Activated effector memory CD4-positive, alpha-beta T cell treated with anti-CD3 and anti-CD28 coated beads, Interleukin-2, amount 50 U/mL, for 16 hours (primary cell): ENCODE measurements at places on chromosomes 11 and 22.

DNA sequence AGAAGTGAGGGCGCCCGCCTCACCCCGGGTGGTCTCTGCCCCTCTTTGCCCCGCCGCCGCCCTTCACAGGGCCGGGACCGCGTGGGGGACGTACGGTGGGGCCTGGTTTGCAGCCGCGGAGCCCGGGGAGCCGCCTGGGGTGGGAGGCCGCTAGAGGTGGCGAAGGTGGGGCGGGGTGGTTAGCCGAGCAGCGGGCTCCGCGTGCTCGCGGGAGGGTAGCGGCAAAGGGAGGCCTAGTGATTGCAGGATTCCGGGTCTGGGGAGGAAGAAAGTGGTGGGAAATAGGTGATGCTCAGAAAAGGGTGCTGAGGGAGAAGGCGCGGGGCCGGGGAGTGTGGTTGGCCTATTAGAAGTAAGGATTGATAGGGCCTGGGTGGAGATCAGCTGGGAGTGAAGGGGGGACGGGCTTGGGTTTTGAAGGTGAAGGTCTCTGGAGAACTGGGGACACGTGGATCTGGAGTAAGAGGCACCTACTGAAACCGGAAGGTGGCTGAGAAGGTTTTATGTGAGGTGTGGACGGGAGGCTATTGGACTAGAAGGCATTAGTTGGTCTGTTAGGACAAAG is 571 bp downstream of the FAR1 start:
- peak; percentile 84 for DNase-seq

GRCh38 chr11:62421996-62422395 is 3.2 kb downstream of the SCGB1A1 start:
- no peak for DNase-seq

- no peak for DNase-seq
These were observed 6.3 kb downstream of the RCOR2 start for GRCh38 chr11:63910675-63911074.

GRCh38 chr22:27197052-27197451 is 539.7 kb downstream of the MIAT start:
- no peak for DNase-seq

- DNase-seq = peak; percentile 70
These were observed 15.9 kb downstream of the RTN4RL2 start for GRCh38 chr11:57476047-57476756.

DNA sequence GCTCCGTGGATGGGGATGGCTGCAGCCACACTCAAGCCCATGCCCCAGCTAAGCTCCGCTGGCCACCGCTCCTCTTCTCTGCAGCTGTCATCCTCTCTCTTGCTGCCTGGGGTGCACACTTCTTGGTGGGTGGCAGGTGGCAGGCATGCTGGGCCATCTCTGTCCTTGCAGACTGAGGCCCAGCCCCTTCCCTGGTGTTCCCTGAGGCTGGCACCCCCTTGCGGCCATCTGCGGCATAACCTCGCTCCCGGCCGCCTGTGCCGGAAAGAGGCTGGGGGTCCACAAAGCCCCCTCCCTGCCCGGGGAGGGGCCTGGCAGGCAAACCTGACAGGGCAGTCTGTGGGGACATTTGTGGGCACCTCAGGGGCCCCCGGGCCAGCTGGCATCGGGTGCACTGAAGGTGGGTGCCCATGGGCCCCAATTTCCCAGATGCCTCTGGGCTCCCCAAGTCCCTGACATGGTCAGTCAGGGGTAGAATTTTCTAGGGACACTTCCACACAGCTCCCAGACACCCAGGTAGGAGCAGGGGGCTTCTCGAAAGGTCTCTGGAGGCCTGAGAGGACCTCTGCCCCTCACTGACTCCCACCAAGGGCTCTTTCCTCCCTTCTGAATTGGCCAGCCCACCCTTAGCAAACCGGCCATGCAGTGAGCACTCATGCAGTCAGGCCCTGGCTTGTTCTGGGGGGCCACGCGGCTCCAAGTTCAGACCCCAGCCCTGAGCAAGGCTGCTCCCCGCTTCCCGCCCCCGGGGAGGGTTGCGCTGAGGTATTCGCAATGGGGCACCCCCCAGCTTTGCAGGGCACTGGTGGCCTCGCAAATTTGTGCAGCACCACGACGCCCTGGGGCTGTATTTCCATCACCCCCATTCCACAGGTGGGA is 23.5 kb upstream of the TH start:
- peak; percentile 82 for DNase-seq

DNA sequence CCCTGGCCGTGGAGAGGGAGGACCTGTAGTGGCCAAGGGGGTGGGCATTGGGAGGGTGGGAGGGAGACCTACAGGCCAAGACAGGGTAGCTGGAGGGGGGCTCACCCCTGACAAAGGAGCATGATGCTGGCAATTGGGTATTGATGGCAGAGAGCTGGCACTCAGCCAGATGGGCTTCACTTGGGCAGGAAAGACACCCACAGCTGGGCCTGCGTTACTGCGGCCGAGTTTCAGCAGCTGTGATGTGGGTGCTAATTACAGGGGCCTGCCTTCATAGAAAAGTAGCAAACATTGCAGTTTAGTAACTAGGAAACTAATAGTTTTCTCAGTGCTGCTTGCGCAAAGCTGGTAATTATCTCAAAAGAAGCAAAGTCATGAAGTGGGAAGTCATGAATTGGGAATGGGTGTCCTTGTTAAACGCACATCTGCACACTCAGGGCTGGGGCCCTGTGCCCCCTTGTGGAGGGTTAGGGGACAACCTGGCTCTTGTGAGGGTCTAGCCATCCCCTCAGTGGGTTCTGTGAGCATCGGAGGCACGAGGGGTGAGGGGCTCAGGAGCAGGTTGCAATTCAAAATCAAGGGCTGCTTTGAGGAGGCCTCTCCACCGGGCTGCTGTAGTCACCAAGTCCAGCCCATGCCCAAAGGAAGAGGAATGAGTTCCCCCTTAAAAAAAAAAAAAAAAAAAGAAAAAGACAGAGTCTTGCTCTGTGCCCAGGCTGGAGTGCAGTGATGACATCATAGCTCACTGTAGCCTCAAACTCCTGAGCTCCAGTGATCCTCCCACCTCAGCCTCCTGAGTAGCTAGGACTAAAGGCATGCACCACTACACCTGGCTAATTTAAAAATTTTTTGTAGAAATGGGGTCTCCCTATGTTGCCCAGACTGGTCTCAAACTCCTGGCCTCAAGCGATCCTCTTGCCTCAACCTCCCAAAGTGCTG is 24.4 kb upstream of the TXNRD2 start:
- no peak for DNase-seq

- DNase-seq = no peak
These were observed 1156.6 kb downstream of the TBC1D22A start for GRCh38 chr22:47919001-47919441.

GRCh38 chr11:2466869-2467694 is 22.3 kb downstream of the KCNQ1 start:
- peak; percentile 73 for DNase-seq

GRCh38 chr22:41943661-41944209 is 3.2 kb downstream of the CENPM start:
- DNase-seq = no peak

- DNase-seq = no peak
These were observed 298.3 kb downstream of the ETS1 start for GRCh38 chr11:128289048-128289447.

- no peak for DNase-seq
These were observed 15.0 kb downstream of the RBX1 start for GRCh38 chr22:40965936-40966725.

DNA sequence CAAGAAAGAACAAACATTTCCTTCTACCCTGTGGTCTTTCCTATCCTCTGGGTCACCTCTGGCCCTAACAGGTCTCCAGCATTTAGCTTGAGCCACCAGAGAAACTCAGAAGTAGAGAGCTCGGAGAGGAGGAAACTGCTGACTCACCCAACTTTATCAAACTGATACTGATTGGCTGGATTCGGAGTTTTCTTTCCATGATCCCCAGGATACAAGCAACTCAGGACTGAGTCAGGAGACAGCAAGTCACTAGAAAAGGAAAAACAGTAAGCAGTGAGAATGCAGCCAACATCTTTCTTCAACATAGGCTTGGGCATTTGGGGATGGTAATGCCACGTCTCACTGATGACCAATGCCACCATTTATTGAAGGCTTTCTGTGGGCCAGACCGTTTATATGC is 32.7 kb downstream of the THOC5 start:
- no peak for DNase-seq
